ENCODE measurements at places on chromosomes 13 and 19.

GRCh38 chr13:102928941-102929675 is 83.3 kb downstream of the ERCC5 start:
- DNase-seq, result no peak

DNA sequence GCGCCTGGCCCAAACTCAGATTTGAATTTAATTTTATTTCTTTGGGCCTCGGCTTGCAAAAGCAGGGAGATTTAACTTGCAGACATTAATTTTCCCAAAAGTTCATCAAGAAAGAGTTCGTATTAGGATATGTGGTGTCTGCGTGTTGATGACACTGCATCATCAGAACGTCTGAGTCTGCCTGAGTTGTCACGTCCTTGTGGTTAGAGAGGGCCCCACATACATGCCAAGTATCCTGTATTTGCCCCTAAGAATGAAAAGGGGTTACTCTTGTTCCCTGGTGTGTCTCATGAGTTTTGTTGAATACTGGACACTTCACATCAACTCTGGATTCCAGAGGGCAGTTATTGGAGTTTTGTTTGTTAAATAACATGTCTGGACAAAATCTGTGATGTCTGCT is 5.6 kb upstream of the TEX29 start:
- DNase-seq, result no peak

DNA sequence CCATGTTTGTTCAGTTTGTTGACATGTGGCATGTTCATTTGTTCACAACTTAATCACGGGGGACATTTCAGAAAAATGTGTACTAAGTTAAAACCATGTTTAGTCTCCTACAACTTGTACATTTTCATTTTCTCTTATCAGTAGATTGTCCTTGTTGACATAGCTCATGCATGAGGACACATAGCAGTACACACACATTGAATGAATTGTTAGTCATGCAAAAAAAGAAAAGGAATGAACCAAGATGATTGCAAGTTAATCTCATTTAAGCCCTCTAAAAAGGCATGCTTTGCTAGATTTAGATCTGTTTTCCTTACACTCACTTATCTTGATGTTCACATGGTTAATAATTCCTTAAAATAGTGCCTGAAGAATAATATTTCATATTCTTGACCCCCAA is 38.2 kb upstream of the AKAP11 start:
- DNase-seq, result no peak

- DNase-seq, result no peak
Measured at GRCh38 chr13:25699056-25699455, 327.3 kb downstream of the ATP8A2 start.

DNA sequence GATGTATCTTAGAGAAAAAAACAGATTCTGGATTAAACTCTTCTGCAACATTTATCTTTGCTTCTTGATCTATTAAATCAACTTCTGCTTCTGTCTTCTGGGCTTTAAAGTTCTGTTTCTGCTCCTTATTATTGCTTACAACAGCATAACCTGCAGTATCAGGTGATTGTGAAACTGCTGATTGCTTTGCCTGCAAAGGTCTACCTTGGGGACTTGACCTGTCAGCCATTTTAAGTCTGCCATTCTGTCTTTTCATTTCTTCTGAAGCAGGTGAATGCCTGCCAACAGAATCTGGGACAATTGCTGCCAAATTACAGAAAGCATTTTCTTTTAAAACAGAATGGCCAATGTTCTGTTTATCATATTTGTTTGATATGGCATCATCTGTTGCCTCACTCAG is 31.1 kb downstream of the TEX30 start:
- DNase-seq, result no peak

DNA sequence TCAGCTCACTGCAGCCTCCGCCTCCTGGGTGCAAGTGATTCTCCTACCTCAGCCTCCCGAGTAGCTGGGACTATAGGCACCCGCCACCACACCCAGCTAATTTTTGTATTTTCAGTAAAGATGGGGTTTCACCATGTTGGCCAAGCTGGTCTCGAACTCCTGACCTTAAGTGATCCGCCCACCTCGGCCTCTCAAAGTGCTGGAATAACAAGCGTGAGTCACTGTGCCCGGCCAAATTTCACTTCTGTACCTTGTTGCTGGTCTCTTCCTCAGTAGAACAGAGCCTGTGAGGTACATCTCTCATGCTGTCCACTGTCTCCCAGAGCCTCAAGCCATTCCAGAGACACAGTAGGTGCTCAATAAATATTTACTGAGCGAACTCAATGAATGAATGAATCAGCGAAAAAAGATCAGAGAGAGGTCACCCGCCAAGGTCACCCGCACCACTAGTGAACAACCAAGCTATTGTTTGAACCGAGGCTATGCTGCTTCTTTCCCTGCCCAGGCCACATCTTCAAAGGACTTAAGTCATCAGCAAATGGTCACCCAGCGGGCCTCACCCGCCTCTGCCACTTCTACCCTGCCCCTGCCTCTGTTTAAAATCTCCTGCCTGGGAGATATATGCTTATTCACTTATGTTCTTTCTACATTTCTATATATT is 9.3 kb downstream of the TMEM143 start:
- no peak for DNase-seq

DNA sequence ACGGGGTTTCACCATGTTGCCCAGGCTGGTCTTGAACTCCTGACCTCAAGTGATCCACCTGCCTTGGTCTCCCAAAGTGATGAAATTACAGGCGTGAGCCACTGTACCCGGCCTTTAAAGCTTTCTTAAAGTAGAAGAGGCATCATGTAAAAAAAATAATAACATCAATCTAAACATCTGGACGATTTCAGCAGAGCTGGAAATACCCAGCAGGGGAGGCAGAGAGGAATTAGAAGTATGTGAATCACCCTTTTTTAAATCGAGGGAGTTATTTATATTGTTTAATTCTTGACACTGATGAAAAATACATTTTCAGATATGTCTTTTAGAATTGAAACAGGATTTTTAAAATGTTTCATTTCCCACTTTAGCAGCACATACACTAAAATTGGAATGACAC is 37.4 kb upstream of the MTIF3 start:
- no peak for DNase-seq

DNA sequence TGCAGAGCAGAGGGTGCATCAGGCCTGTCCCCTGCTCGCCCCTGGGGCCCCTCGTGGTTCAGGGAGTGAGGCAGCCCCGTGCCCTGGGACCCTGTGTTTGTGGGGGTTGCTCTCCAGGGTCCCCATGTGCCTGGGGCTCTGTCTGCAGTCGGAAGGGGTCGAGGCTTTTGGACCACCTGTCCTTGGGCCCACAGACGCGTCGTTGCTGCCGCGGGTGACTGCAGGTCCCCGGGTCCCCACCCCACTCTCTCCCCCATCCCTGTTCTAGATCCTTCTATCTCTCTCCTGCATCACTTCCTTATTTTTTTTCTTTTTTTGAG is 1.9 kb downstream of the PCSK4 start:
- peak; percentile 29 for DNase-seq

DNA sequence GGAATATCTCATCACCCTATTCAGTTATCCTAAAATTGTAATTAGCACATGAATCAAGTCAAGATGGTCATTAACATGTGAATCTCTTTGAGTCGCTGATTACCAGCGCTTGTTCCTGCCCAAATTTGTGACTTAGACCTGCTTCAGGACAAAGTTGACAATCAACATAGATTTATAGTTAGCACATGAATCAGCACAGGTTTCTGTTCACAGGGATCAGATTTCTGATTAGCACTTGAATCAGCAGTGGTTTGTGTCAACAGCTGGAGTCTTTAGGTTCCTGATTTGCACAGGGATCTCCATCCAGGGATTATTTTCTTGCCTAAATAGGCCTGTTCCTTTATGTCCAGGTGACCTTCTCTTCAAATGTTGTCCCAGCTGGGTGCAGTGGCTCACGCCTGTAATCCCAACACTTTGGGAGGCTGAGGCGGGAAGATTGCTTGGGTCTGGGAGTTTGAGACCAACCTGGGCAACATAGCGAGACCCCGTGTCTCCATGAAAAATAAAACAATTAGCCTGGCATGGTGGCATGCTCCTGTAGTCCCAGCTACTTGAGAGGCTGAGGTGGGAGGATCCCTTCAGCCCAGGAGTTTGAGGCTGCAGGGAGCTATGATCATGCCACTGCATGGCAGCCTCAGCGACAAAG is 3.8 kb upstream of the LRFN3 start:
- no peak for DNase-seq

GRCh38 chr13:20940083-20940482 is 37.5 kb upstream of the XPO4 start:
- DNase-seq, result no peak

DNA sequence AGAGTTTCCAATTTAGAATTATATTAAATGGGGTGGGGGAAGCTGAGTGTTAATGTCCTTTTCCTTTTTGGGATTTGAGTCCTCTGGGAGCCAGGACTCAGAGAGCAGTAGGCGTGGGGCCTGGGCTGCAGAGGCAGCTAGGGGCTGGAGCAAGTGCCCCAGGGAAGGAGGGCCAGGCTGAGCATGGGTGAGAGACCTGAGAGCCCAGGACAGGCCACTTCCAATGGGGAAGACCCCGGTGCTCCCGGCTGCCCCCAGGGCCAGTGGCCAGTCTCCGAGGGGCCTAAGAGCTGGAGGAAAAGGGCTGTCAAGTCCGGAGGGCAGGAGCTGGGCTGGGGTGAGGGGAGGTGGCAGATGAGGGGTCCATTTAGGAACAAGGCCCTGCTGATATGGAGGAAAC is 371.5 kb downstream of the ZNF536 start:
- no peak for DNase-seq

DNA sequence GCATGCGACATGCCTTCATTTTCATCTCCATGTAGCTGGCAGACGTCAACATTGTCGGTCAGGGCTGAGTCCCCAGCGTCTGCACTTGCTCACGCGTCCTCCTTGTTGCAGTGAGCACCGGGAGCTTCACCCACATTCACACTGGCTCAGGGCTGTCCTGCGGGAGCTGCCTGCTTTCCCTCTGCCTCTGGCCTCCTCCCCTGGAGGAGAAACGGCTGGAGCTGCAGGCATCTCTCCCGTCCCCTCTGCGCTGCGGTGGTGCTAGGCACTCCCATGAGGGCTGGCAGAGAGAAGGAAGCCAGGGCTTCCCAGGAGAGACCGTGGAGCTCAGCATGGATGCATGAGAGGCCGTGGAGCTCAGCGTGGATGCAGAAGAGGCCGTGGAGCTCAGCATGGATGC is 18.4 kb upstream of the TMEM255B start:
- DNase-seq, result no peak

GRCh38 chr13:50831512-50831911 is 12.0 kb downstream of the DLEU7 start:
- no peak for DNase-seq

DNA sequence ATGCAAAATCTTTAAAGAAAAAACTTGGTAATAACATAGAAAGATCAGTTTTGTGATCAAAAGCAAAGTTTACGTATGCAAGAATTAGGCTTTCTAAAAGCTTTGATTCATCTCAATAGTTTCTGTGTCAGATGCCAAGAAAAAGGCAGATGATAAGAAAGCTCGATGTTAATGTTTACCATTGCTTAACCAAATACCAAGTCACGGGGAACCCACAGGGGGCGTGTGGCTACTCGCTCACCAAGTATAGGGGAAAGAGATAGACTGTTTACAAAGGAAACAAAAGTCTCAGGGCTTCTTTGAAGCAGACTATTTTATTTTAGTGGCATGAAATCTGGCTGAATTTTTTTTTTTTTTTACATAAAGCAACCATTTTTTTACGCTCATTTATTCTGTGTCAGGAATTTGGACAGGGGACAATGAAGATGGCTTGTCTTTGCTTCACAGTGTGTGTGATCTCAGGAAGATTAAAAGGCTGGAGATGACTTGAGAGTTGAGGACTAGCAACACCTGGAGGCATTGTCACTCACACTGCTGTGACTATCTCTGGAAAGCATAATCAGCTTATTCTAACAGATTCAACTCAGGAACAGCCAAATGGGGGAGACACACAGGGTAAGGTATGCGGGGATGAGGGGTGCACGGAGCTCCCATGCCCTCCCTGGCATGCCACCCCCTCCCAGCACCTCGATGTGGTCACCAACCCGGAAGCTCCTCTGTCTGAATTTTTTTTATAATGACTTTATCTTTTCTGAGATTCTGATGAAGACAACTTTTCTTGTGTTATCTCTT is 24.9 kb downstream of the RCBTB1 start:
- no peak for DNase-seq

- no peak for DNase-seq
Measured at GRCh38 chr13:52695856-52696255, 43.2 kb downstream of the SUGT1 start.

DNA sequence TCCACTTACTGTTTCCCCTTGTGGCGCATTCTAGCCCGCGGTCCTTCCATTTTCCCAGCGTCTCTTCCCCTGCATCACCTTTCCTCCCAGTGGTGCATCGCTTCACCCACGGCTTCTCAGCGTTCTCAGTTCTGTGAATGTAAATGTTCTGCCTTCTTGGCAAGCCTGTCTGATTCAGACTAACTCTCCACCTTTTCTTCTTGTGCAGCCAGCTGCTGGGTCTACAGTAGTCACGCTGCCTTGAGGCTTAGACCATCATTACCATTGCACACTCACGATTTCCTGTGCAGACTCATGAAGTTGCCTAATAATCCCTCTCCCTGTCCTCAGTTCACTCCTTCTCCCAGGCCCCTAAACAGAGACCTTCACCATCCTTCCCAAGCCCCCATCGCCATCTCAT is 75.0 kb downstream of the DHRS12 start:
- DNase-seq, result no peak

DNA sequence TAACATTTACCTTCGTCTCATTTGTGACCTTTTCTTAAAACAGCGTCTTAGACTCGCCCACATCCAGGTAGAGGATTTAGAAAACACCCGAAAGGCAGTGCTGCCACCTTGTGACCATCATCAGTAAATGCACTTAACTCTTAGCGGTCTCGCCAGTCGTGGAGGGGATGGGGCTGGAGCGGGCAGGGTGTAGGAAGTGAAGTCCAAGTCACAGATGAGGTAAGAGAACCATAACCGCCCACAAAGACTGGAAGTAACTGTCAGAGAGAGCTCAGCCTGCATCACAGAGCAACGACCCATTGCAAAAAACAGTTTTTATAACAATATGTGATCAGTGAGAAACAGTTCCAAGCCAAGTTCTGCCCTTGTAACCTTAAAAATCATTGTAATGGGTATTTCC is 10.7 kb upstream of the CEACAM3 start:
- peak; percentile 68 for DNase-seq

DNA sequence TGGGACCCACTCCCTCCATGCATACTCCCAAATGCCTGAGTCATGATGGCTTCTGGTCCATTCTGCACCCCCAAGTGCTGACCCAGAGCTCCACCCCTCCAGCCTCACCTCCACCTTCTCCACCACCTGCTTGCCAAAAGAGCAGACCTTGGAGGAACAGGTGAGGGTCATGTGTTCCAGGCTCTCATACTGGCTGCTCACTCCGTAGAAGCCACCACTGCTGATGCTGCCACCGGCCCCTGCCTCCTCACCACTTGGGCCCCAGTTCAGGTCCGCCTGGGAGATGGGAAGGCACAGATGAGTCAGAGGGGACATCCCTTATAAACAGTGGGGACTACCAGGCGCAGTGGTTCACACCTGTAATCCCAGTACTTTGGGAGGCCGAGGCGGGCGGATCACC is 7.9 kb downstream of the CD37 start:
- peak; percentile 20 for DNase-seq

GRCh38 chr19:35736913-35737886 is 5.1 kb downstream of the IGFLR1 start:
- DNase-seq, result no peak

GRCh38 chr13:44955406-44955805 is 33.9 kb downstream of the NUFIP1 start:
- no peak for DNase-seq

- no peak for DNase-seq
Measured at GRCh38 chr13:37878496-37878895, 8.9 kb upstream of the TRPC4 start.

Measured in femur (tissue), 1 donor.